Activated T-helper 1 cell treated with Interleukin-2 at 50 U/mL for 16 hours (primary cell): ENCODE measurements at places on chromosomes 7 and 10.

DNA sequence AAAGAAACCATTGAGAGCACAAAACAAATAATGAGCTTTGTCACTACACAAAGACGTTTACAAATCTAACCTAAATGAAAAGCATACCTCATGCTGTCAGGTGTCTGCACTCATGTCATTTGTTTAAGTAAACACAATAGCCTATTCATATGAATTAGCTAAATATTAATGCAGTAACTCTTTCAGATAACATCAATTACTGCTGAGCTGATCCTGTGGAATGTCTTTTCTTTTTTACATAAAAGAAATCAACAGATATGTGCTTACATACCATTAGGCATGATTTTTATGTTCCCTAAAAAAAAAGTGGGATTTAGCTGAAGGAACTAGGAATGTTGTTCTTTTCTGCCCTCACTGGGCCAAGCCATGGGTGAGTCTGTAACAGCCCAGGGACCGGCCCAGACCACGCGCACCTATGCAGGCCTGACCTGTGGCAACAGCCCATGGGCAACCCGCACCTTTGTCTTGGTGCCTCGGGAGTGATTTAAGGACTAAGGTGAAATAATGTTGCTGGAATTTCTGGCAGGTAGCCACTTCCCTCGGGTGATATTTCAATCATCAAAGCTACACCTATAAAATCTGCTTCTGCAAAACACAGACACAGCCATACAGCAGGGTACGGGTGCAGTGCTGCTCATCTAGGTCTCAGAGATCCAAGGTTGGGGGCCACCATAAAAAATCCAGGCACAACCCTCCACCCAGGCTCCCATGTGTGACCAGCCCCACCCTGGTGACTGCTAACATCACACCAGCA, 44.6 kb downstream of the FGFR2 start:
- no peak for DNase-seq

DNA sequence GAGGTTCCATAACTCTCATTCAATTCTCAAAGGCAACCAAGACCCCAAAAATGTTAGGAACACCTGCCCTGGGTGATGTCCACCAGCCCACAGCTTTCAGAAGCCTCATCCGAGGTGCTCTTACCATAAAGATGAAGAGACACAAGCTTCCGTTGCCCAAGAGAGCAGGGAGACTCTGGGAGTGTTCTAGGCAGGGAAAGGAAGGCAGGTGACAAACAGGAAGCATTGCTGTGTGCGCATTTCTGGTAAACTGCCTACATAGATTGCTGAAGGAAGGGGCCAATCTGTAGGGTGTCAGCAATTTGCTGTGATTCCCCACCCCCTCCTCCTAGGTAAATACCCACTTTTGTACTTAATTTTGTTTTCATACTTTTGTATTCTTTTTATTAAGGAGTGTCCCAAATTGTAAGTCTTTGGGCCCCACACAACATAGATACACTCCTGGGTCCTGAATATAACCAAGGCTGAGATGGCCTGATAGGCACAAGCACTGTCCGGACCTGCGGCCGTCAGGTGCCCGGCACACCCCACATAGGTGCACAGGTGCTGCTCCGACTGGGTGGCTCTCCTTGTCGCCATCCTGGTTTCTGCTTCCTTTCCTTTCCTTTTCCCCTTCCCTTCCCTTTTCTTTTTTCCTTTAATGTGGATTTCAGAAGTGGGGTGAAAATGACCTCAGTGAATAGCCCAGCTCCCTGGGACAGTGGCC, 51.4 kb upstream of the SMNDC1 start:
- DNase-seq: no peak

DNA sequence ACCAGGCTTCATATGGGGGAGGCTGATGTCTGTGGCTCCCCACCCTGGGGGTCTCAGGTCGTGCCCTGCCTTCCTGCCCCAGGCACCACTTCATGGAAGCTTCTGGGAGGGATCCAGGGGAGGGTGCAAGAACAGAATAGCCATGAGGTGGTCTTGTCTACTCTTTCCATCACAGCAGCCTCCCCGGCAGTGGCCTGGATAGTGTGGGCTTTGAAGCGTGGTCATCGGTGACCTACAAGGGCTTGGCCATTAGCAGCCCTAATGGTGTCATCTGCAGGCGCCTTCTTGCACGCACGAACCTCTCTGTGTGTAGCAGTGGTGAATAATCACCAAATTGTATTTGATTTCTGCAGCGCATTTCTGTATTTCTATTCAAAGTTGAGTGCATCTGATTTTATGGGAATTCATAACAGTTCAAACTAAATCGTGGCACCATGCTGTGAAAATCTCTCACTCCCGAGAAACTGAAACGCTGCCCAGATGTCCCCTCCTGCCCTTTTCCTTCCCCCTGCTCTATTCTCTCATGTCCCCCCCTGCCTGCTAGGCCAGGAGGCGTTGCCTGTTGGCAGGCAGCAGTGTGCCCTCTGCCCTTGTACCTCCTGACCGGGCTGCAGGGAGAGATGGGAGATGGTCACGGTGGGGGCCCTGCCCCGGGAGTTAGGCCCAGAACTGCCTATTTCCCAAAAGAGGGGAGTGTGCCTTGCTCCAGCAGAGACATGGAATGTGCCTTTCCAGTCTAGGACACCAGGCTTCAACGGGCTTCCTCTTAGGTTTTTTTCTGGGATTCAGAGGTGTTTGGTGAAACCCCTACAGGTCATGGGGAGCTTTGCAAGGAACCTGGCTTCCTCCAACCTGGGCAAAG, 34.8 kb downstream of the CDH23 start:
- no peak for DNase-seq

- DNase-seq: no peak
Observed at GRCh38 chr10:61605221-61605620, 57.5 kb upstream of the CABCOCO1 start.

DNA sequence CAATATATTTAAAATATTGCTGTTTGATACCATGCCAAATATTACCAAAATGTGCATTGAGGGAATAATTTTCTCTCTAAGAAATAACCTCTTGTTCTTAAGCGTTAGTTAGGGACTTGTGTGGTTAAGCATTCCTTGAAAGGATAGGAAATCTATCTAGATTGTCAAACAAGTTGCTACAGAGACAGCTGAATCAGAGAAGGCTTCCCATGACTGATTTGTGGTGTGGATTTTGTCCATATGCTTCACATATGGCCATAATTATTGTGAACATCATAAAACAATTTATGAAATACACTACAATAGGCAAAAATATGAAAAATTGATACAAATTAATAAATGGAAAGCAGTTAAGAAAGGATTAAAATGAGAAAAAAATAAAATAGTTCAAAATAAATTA, 96.3 kb downstream of the GNAT3 start:
- no peak for DNase-seq

DNA sequence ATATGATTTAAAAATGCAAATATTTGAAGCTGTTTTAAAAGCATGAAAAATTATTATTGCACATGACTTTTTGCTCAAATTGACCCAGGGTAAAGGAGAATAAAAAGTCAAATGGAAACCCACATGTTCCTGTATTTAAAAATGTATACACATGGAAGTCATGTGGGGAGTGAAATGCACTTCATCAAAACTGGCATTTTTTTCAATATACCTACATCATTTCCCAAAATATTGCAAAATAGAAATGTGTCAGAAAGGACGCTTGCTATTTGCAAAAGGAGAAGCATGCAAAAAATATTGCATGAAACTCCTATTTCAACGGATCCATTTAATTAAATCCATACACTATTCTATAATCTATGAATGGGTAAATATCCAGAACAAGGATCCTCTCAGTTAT, 117.0 kb downstream of the POU6F2 start:
- DNase-seq: no peak

- no peak for DNase-seq
Observed at GRCh38 chr10:67608001-67608400, 88.0 kb downstream of the CTNNA3 start.

- DNase-seq: no peak
Observed at GRCh38 chr10:51789903-51790302, 90.5 kb upstream of the CSTF2T start.

DNA sequence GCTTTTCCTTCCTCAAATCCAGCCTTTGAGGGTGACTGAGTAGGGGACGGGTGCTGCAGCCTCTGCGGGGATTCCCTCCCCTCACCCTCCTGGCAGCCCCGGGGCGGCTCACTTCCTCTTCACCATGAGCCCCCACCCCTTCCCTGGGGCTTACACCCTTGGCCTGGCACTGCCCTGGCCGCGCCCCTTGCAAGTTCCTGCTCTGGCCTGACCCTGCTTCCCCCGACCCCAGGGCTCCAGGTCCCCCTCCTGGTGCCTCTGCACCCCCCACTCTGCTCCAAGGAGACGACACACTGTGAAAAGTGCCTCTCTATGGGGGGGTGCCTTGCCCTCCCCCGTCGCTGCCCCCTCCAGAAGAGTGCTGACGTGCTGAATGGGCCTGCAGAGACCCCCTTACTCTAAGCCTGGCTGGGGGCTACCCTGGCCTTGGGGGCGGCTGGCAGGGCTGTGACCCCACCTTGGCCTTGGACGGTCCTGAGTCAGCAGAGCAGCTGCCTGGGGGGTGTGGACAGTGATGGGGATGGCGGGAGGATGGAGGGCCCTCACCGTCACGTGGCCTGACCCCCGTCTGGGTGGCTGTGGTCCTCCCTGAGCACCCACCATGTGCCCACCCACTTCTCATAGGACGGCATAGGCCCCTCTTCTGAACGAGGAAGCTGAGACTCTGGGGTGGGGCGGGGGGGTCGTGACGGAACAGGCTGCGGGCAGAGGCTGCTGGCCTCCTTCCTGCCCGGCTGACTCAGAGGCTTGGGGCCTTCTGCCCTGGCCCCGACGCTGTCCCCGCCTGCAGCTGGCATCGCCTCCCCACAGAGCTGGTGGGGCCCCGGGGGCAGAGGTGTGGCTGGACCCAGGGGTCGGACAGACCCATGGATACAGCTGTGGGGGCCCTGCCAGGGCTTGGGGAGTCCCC, 9.8 kb downstream of the LFNG start:
- DNase-seq: no peak

DNA sequence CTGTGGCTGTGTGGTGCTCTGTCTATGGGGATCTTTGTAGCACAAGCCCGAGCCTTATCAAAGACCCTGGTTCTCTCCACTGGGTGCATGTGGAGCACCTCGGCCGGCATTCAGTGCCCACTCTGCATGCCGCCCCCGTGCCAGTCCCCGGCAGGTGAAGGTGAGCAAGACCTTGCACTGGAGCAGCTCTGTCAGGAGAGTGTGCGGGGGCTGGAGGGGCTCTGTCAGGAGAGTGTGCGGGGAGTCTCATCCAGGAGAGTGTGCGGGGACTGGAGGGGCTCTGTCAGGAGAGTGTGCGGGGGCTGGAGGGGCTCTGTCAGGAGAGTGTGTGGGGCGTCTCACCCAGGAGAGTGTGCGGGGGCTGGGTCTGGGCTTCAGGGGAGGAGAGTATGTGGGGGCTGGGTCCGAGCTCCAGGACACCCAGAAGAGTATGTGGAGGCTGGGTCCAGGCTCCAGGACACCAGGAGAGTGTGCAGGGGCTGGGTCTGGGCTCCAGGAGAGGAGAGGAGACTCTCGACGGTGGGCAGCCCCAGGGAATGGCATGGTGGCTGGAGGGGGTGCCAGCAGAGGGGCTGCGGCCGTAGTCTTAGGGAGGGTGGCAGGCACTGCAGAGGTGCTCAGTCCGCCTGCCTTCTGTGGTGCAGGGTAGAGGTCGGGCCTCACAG, 40.8 kb downstream of the INPP5A start:
- no peak for DNase-seq

DNA sequence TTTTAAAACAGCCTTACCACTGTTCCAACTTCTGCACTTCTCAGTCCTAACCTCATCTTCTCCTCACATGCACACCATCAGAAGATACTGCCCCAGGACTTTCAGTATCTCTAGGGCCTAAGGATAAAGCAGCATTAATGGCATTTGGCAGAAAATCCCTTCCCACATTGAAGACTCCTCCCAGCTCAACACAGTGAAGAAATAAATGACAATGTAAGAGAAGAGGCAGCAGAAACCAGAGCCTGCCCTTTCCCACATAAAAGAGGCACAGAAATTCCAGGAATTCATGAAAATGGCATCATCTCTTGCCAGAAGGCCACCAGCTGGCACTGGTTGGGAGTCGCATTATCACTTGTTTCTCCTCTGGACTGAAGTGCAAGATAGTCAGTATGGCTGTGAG, 3.7 kb downstream of the GCC1 start:
- DNase-seq: no peak

DNA sequence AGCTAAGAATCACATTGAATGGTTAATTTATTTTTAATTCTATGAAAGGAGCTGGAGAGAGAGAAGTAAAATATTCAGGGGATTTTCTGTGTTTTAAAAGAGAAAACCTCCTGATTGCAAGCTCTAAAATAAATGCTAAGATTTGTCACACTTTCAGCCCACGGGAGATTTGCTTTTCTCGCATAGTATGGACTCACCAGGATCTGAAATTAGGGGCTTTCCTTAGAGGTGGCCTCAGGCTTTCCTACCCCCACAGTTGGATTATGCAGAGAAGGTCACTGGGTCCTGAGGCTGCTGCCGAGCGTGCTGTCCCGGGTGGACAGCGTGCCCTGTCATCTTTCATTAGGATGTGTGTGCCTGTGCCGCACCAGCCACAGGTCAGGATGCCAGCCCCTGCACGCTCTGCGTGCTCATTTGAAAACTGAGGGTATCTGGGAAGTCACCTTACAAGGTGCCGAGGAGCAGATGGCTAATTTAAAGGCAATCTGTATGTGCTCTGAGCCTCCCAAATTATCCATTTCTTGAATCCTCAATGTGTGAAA, 258.8 kb downstream of the CELF2 start:
- no peak for DNase-seq

DNA sequence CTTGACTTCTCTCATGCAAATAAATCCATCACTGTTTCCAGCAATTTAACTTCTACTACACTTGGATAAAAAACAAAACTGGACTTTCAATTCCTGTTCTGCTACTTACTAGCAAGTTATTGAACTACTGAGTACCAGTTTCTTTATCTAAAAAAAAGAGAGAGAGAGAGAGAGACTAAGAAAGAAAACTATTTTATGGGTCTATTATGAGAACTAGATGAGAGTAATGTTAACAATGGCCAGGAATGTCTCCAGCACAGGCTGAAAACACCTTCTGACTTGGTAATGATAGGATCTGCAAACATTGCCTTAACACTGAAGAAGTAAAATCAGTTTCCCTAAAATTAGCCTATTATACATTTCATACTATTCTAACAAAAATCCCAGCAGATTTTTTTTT, 5.2 kb downstream of the TSPAN12 start:
- DNase-seq: no peak

DNA sequence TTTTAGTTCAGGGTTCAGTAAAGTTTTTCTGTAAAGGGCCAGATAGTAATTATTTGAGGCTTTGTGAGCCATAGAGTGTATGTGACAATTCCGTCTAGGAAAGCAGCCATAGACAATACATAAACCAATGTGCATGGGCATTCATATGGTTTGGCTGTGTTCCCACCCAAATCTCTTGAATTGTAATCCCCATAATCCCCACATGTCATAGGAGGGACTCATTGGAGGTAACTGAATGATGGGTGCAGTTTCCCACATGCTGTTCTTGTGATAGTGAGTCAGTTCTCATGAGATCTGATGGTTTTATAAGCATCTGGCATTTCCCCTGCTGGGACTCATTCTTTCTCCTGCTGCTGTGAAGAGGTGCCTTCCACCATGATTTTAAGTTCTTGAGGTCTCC, 29.9 kb downstream of the SEC61G start:
- DNase-seq: no peak

DNA sequence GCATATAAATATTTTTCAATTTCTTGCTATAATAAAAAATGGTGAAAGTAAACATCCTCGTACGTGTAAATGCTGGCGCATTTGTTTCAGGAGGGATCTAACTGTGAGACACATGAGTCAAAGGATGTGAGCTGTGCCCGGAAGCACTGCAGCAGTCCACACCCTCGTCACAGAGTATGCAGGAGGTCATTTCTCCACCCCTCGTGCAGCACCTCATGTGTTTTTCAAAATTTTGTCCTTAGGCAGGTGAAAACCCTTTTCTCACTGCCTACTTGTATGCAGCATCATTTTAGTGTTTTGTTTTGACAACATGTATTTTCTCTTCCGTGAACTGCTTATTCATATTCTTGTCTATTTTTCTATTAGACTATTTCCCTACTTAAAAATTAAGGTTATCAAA, 162.7 kb downstream of the AVL9 start:
- DNase-seq: no peak
